Left renal cortex interstitium (tissue), 4 donors: ENCODE measurements at places on chromosomes 5 and 9. TPM values are rescaled to one million over a fixed set of nuclear protein-coding genes. Genes with fewer than 3 reads are reported as not detected.

Gene HRH2
- polyA plus RNA-seq: 2.5 TPM

Gene CDK9
- polyA plus RNA-seq: 65.2 TPM

Gene LCNL1
- polyA plus RNA-seq: not detected

Gene OBP2B
- 0.22 TPM for polyA plus RNA-seq

Gene HRCT1
- not detected for polyA plus RNA-seq

Gene NUDT2
- 25.6 TPM for polyA plus RNA-seq

Gene KIF24
- polyA plus RNA-seq: 5.1 TPM

Gene CCDC69
- polyA plus RNA-seq: 6.4 TPM

Gene PCDHGB3
- 1.9 TPM for polyA plus RNA-seq

GRCh38 chr5:8829323-8830029 is 716.4 kb downstream of the SEMA5A start:
- no peak for DNase-seq

- DNase-seq: no peak
These were observed 82.2 kb upstream of the ICE1 start for GRCh38 chr5:5340206-5340729.

GRCh38 chr5:59798862-59799667 is 94.5 kb downstream of the PDE4D start:
- DNase-seq: peak; percentile 48

GRCh38 chr5:1801222-1801966 is at the start of gene NDUFS6:
NDUFS6 (plus strand) TSS chr5:1801407; CDS start chr5:1801418, 11 bp downstream.
- DNase-seq: no peak

DNA sequence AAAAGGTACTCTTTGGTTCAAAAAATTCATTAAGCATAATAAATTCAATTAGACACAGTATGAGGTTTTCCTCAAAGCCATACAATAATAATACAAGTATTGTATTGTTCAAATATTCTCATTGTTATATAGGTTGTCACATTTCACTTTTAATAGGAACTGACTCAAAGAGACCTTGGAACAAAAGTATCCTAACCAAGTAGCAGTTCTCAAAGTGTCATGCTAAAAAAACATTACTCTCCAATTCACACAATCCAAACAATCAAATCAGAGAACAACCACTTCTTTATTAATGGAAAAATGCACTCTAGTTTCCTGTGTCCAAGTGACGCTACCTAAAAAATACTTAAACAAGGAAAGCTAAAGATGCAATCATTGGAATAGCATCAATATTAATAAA is 115.4 kb downstream of the DENND1A start:
- DNase-seq: no peak

DNA sequence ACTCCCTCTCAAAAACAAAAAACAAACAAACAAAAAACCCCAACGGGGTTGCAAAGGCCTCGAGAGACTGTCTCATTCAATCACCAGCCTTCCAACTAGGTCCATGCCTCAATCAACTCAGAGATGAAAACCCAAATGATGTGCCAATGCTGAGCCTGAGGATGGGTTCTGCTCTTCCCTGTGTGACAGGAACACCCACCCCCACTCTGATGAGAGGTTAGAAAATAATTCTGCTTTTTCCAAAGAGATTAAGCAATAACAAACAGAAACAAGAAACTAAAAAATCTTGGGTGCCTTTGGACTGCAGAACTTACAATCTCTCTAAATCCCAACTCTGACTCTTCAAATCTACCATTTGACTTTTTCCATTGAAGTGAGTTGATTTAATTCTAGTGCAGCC is 25.5 kb upstream of the FBP1 start:
- DNase-seq: no peak

DNA sequence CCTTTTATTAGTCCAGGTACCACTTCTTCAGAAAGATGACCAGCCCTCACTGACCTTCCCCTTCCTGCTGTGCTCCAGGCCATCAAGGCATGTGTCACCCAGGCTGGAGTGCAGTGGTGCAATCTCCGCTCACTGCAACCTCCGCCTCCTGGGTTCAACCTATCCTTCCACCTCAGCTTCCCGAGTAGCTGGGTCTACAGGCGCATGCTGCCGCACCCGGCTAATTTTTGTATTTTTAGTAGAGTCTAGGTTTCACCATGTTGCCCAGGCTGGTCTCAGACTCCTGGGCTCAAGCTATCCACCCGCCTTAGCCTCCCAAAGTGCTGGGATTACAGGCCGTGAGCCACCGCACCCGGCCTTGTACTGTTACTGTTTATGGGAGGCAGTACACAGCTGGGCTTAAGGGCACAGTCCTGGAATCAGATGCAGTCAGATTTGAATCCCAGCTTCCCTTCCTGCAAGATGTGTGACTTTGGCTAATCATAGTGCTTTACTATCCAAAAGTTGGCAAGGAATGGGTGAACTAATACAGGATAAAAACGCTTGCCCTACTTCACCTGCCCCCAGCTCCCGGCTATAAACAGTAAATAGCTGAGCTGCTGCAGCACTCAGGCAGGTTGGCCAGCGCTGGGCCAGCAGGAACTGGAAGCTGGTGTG is 483 bp upstream of the EIF4EBP3 start:
- no peak for DNase-seq

GRCh38 chr9:106890608-106891007 is 27.6 kb downstream of the ZNF462 start:
- DNase-seq: no peak

- DNase-seq: no peak
These were observed 88.6 kb downstream of the SLC44A1 start for GRCh38 chr9:105333076-105333475.

GRCh38 chr5:151315998-151316597 is 12.5 kb upstream of the SLC36A3 start:
- DNase-seq: peak; percentile 60

DNA sequence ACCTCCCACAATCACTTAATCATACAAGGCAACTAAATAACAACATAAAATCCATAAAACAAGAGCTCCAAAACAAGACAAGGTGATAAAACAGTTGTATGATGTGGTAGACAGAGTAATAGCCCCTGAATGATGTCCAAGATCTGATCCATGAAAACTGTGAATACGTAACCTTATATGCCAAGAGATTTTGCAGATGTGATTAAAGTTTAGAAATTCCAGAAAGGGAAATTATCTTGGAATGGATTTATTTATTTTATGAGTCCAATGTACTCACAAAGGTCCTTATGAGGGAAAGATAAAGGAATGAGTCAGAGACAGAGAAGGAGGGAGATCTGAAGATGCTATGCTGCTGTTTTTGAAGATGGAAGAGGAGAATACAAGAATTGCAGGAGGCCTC is 1775.7 kb upstream of the C9orf72 start:
- no peak for DNase-seq

DNA sequence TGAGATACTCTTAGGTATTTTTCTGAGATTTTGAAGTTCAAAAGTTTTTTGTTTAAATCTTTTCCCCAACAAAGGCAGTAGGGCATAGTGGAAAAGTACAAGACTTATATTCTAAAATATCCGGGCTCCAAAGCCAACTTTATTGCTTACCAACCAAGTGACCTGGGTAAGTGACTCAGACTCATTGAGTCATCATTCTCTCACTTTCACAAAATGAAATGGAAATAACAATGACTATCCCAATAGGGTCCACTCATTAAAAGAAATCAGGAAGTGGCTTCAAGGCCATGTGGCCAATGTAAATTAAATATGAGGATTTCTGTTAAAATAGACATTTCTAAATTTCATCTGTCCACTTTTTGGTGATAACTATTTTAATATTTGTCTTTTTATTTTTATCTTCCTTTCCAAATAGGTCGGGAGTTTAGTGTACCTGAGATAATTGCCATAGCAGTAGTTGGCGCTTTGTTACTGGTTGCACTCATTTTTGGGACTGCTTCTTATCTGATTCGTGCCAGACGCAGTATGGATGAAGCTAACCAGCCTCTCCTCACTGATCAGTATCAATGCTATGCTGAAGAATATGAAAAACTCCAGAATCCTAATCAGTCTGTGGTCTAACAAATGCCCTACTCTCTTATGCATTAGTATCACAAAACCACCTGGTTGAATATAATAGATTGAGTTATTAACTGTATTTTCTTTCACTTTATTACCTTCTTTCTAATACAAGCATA is 15.5 kb downstream of the TYRP1 start:
- DNase-seq: no peak

DNA sequence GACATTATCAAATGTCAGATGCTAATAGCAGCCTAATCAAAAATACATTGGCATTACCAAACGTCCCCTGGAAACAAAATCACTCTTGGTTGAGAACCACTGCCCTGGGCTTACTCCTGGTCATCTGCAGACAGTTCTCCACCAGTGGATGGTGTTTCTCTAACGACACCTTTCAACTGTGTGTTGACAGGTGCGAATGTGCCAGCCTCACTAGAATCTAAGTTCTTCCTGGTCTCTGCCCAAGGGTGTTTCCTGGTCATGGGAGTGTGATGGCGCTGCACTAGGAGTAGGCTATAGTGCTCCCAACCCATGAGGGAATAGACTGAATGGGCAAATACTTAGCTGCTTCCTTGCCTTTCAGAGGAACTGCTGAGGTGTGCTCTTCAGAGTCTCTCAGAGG is 105.9 kb downstream of the MRPS27 start:
- DNase-seq: no peak

DNA sequence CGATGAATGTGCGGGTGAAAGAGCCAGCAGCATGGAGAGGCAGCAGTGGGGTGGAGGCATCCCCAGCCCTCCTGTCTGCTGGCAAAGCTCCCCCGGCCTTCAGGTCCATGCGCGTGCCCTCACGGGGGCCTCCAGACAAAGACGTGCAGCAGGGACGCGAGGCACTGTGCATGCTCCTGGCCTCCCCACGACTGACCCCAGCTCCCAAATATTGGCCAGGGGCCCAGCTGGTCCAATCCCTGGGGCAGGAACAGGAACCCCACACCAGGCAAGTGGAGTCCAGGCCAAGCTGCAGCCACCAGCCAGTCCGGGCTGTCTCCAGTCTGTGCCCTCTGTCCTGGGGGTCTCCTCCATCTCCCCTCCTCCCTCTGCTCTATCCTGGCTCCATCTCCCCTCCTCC is 33.5 kb upstream of the LRRC14B start:
- no peak for DNase-seq

GRCh38 chr9:96026655-96027213 is 151.2 kb downstream of the ERCC6L2 start:
- DNase-seq: no peak

GRCh38 chr5:139481580-139482049 is 943 bp downstream of the STING1 start:
- no peak for DNase-seq

GRCh38 chr5:127963233-127963632 is 120.3 kb upstream of the SLC12A2 start:
- no peak for DNase-seq

GRCh38 chr9:36328798-36329411 is 70.7 kb upstream of the GNE start:
- no peak for DNase-seq
